AG08395 (cell line): ENCODE measurements at places on chromosomes 1 and 21.

DNA sequence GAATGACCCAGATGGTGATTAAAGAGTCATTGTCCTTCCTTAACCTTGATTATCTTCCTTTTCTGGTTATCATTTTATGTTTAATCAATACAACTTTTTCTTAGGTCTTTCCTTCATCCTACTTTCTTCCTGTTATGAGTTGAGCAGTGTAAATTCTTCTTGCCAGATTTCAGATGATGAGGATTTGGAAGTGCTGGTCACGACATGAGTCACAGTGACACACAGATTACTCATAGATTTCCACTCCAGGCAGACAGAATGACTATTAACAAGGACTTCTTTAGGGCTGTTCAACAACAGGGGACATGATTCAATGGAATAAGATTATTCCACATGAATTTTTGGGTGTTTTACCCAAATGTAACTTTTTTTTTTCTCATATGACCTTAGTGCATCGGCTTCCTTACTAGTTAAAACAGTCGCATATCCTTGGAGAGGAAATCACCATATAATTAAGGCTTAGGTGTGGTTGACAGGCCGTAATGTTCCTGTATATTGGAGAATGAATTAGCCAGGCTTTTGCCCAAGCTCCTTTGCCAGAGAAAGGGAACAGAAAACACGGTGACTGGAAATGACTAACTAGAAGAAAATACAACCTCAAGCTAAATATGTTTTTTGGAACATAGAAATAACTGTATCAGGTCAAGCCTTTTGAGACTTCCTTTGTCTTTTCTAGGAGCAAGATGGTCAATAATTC lies 44.2 kb downstream of the PRRX1 start:
- peak; percentile 90 for DNase-seq

- DNase-seq = no peak
These were observed 25.3 kb downstream of the CACNA1E start for GRCh38 chr1:181508486-181509165.

- DNase-seq = no peak
These were observed 543.7 kb upstream of the PKN2 start for GRCh38 chr1:88140325-88140724.

DNA sequence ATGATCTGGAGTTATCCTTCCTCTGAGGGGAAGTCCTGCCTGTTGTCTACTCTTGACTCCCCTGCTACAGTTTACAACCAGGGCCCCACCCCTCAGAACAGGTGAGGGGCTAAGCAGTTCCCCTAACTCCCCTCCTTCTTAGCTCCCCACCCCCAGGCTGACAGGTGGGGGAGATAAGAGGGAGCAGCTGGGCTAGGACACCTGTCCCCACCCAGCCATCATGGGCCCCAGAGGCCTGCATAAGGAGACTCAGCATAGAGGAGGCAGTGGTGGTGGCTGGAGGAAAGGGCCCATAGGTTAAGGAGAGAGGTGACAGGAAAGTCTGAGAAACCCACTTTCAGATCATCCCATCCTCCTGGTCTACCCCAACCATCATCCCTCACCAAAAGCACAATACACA lies 6.8 kb downstream of the MEF2D start:
- no peak for DNase-seq

DNA sequence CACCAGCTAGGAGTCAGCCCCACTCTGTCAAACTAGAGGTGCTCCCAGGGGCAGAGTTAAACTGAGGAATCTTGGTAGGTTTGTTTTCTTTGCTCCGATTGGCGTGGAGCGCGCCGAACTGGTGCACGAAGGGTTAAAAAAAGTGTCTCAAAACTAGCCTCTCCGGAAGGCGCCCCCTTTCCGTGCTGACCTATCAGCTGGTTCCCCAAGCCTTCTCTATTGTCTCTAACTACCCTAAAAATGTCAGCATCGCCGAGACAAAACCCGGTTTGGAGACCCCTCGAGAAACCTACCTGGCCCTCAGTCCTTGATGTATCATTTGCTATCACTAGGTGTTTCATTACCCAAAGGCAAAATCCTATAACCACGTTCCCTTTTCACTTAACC lies 2.2 kb downstream of the TGFB2 start:
- DNase-seq = no peak

- no peak for DNase-seq
These were observed 30.0 kb upstream of the UBE2U start for GRCh38 chr1:64173336-64173940.

- no peak for DNase-seq
These were observed 31.3 kb downstream of the MAN1C1 start for GRCh38 chr1:25647863-25648262.

GRCh38 chr1:26132128-26132833 lies 20.7 kb downstream of the PDIK1L start:
- DNase-seq = no peak

DNA sequence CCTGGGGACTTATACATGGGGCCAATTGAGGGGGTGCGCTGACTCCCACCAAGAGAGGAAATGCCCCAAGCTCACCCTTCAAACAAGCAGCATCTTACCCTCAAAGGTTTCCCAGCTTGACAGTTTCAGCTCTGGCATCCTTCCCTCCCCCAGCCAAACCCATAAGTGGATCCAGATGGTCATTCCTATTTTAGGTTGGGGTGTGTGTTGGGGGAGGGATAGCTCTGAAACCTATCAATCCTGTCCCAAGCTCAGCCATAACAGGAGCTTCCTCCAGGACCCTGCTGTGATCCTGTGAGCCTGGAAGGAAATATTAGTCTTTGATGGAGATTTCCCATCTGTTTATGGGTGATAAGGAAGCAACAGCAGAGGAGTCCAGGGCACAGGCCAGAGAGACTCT lies 3.4 kb upstream of the TMEM222 start:
- peak; percentile 72 for DNase-seq

GRCh38 chr1:230696722-230697437 lies 17.0 kb downstream of the AGT start:
- DNase-seq = peak; percentile 50

DNA sequence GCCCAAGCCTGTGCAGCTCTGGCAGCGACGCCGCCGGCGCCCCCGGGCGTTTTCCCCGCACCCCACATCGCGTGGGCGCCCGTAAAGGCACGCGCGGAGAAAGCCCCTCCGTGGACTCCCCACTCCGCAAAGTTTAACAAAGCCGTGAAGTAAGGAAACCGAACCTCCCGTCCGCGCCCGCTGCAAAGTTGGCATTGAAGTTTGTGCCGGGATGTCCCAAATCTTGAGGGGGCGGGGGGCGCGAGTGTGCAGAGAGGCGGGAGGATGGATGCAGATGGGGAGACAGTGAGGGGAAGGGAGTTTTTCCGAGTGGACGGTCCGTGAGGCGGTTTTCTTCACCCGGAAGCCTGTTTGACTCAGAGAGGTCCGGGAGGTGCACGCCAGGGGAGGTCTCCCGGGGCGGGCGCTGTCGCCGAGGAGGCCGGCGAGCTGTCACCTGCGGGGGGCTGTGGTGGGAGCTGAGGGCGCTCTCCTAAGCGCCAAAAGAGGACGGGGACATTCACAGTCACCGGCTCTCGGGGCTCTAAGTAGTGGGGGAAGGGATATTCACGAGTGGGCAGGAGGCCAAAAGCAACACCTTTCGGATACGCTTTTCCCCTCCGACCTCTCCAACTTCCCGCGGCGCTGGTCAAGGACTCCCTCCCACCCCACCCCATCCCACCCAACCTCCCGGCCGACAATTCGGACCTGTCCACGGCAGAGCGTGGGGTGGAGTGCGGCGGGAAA lies 1.3 kb downstream of the WLS start:
- no peak for DNase-seq

DNA sequence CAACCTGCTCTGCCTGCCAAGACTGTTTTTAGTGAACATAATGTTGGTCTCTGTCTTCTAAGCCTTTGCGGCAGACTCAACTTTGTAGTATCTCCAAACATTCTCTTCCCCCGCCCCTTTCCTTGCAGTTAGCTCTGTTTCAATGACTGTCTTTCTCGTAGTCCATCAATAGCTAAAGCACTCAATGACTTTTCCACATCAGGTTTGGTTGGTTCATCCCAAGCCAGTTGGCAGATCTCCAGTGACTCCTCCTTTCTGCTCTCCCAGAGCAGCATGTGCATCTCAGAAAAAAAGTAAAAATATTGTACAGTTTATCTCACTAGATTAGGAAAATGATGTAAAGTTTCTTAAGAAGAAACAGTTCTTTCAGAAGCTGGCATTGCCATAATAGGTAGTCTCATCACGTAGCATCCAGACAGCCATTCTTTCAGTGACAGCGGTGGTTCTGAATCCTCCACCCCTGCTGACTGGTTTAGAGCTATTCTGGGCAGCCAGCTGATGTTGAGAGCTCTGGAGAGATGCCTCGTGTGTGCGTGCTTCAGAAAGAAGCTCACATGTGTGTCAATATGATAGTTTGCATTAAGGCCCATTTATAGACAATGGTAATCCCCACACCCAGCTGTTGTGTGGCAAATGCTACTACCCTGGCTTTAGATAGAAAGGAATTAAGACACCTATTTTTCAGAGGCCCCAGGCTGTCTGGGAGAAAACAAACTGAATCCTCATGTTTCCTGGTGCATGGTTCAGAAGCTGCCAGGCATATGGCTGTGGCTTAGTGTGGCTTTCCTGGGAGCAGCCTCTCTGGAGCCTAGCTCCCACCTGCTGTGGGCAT lies 53.2 kb downstream of the CNN3 start:
- peak; percentile 52 for DNase-seq

DNA sequence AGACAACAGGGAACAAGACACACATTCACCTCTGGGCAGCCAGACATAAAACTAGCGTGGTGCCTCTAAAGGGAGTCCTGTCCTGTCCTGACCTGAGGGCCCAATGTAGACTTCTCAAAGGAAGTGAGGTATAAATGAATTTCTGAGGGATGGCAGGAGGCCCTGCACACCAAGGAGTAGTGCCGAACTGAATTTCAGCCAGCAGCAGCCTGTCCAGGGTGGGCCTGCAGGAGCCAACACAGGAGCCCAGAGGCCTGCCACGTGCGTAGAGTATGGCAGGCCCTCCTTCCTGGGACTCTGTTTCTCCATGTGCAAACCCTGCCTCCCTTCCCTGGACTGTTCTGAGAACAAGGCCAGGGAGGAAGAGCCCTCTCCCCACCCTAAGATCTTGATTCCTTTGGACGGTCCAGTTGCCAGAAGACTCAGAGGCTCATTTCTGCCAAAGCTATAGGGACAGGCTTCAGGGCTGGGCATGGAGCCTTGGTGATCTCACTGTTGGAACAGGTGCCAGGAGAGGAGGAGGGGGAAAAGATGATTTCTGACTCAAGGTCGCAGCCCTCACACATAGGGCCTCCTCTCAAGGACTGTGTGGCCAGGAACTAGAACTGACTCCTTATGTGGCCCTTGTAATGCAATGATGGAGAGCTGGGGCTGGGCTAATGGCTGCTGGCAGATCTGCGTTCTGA lies 1.8 kb upstream of the FABP3 start:
- DNase-seq = no peak

DNA sequence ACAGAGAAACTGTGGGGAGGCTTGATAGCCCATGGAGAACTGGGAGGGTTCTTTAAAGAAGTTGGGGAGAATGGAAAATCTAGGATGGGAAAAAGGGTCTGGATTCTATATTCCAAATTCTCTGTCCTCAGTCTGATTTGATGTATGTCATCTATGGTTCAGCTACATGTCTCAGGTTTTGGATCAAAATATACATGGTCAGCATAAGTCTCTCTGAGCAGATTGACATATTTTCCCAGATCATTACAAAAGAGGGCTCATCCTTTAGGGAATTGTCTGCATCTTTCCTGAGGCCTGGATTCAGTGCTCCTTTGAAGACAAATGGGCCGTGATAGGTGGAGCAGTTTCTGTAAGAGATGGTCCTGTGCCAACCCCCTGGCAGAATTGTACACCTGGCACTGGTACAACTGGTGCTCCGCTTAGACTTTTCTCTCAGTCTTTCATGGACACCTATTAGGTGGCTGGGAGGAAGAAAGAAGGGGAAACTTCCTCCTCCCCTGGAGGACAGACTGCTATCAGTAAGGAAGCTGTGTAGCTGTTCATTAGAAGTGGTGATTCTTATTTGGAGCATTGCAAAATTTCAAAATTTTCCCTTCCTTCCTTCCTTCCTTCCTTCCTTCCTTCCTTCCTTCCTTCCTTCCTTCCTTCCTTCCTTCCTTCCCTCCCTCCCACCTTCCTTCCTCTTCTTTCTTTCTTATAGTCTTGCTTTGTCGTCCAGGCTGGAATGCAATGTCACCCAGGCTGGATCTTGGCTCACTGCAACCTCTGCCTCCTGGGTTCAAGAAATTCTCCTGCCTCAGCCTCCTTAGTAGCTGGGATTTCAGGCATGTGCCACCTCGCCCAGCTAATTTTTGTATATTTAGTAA lies 26.1 kb upstream of the RGL1 start:
- no peak for DNase-seq

- no peak for DNase-seq
These were observed 99.2 kb downstream of the PLPPR4 start for GRCh38 chr1:99363531-99363930.
